Stimulated activated CD8-positive, alpha-beta memory T cell treated with anti-CD3 and anti-CD28 coated beads, Interleukin-2, amount 100 ng/mL, for 1 hour (primary cell): ENCODE measurements at places on chromosomes 2 and 18.

GRCh38 chr2:24456599-24457556, 34.2 kb upstream of the NCOA1 start:
- DNase-seq, result no peak

DNA sequence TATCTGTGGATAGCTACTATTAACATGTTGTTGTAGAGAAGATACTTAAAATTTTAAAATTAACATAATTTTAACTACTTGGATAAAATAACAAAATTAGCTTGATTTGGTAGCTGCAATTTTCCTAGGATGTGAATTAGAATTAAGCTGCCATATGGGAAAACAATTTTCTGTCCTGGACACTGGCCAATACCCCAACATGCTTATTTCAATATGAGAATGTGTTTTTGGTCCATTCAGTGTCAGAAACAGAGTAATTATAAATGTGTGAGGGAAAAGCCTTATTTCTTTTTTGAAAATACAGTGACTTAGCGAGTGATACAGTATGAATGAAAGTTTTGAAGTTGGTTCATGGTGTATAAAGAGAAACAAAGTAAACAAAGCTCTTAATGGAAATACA, 948.3 kb upstream of the GYPC start:
- DNase-seq, result no peak

DNA sequence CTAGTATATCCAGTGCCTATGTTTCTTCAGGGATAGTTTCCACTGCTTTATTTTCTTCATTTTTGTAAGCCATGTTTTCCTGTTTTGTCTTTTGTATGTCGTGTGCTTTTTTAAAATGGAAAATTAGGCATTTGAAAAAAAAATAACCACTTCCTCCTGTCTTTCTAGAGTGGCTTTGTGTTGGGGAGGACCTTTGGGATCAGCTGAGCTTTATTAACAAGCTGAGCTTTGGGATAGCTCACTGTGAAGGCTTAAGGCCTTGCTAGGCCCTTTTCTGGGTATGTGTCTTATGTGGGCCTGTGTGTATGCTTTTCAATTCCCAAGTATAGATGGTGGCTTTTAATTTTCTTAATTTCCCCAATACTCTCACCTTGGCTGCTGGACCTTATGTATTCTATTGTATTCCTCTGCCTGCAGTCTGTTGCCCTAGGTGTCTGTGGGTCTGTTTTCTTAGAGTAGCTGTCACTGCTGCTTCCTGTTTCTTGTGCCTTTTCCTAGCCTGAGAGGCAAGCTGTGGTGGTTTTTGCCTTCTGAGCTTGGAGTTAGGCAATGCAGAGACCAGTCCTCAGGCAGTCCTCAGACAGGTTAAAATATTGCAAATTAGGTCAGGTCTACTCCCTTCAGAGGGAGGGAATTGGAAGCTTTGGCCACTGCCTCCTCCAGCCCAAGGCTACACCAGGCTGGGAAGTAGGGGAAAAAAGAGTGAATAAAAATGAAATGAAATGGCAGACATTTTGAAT, 134.7 kb downstream of the LDLRAD4 start:
- no peak for DNase-seq

DNA sequence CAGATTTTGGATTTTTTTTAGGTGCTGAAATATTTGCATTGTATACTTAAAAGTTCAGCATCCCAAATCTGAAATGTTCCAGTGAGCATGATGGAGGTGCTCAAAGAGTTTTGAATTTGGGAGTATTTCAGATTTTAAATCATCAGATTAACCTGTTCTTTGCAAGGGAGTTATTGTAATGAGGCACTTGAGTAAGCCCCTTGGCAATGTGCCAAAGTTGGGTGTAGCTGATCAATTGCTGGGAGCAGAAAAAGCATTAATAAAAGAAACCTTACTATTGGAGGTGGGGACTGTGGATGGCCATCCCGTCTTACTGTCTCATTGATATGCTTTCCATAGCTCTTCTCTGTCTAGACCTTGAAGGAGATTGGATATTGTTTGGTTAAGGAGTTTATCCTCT, 28.3 kb downstream of the MALT1 start:
- no peak for DNase-seq

- DNase-seq, result no peak
Measured at GRCh38 chr2:239878686-239879085, 146.5 kb downstream of the NDUFA10 start.

DNA sequence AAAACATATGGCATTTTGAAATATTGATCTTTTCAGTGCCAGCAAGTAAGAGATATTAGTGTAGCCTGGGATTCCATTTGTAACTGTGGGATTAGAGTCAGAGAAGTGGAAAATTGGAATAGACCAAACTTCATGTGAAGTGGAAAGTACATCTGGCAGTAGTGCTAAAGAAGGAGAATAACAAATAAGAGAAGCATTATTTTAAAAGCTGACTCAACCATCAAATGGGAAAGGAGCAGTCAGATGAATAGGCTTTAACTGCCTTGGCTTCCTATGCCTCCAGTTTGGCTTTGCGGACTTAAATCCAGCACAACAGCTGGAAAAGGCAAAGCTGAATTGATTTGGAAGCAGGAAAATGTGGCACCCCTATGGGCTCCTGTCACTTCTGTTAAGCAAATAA, 623.1 kb downstream of the TSN start:
- DNase-seq, result no peak

- no peak for DNase-seq
Measured at GRCh38 chr18:63882333-63883141, 5.0 kb upstream of the SERPINB2 start.
